ENCODE measurements at places on chromosomes 13 and 19. TPM values are rescaled to one million over a fixed set of nuclear protein-coding genes. Genes with fewer than 3 reads are reported as not detected.

- H3K4me1 ChIP-seq: peaks cover 68% of the 10 kb centered on the region
- H3K4me3 ChIP-seq: no peak overlapping the region
- H3K27ac ChIP-seq: peak overlapping the region; percentile 5
- no peak for DNase-seq
- no peaks in the 10 kb centered on the region for H3K27me3 ChIP-seq
Measured at GRCh38 chr13:98478189-98479129, 98.4 kb downstream of the STK24 start.

DNA sequence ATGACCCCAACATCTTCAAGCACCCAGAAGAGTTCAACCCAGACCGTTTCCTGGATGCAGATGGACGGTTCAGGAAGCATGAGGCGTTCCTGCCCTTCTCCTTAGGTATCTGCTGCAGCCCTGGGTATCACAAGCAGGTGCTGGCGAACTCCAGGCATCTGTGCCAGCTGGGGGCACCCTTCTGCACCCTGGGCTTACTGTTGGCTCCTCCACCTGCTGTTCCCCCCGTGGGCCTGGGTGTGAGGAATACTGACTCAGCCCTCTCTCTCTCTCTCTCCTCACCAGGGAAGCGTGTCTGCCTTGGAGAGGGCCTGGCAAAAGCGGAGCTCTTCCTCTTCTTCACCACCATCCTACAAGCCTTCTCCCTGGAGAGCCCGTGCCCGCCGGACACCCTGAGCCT lies 13.0 kb downstream of the CYP2S1 start:
- no peaks in the 10 kb centered on the region for H3K27me3 ChIP-seq
- DNase-seq: peak; percentile 23
- no peaks in the 10 kb centered on the region for H3K36me3 ChIP-seq
- H3K27ac ChIP-seq: no peak overlapping the region
- H3K4me3 ChIP-seq: no peak overlapping the region

- H3K36me3 ChIP-seq: no peaks in the 10 kb centered on the region
- H3K27ac ChIP-seq: no peak overlapping the region
- no peak for DNase-seq
- H3K27me3 ChIP-seq: no peaks in the 10 kb centered on the region
Measured at GRCh38 chr13:107025991-107026390, 458.1 kb upstream of the ARGLU1 start.

GRCh38 chr13:21012841-21013681 lies 48.3 kb downstream of the LATS2 start:
- no peak overlapping the region for H3K4me3 ChIP-seq
- H3K36me3 ChIP-seq: no peaks in the 10 kb centered on the region
- no peak overlapping the region for H3K27ac ChIP-seq

DNA sequence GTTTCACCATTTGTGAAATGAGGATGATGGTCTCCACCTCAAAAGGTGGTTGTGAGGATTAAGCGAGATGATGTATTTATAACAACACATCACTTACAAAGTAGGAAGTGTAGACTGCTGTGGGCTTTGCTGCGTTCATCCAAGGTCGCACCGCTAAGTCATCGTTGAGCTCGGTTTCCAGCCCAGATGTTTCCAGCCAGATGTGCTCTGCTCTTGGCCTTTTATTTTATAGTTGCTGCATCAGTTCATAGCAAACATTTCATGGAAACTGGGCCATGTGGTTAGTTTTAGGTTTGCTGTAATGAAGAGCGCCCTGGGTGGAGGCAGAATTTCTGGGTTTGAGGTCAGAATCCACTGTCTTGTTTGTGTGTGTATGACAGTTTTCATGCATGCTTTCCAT lies 76.5 kb upstream of the RNF113B start:
- no peaks in the 10 kb centered on the region for H3K4me1 ChIP-seq
- DNase-seq: no peak
- no peaks in the 10 kb centered on the region for H3K36me3 ChIP-seq
- peaks cover 2% of the 10 kb centered on the region for H3K27me3 ChIP-seq
- no peak overlapping the region for H3K4me3 ChIP-seq
- H3K27ac ChIP-seq: no peak overlapping the region

JSRP1 gene
- 0.55 TPM for total RNA-seq

IL27RA gene
- total RNA-seq: 59.4 TPM

RB1 gene
- total RNA-seq: 25.6 TPM
